Mucosa of descending colon (tissue), 3 donors: ENCODE measurements at places on chromosomes 12 and 14.

DNA sequence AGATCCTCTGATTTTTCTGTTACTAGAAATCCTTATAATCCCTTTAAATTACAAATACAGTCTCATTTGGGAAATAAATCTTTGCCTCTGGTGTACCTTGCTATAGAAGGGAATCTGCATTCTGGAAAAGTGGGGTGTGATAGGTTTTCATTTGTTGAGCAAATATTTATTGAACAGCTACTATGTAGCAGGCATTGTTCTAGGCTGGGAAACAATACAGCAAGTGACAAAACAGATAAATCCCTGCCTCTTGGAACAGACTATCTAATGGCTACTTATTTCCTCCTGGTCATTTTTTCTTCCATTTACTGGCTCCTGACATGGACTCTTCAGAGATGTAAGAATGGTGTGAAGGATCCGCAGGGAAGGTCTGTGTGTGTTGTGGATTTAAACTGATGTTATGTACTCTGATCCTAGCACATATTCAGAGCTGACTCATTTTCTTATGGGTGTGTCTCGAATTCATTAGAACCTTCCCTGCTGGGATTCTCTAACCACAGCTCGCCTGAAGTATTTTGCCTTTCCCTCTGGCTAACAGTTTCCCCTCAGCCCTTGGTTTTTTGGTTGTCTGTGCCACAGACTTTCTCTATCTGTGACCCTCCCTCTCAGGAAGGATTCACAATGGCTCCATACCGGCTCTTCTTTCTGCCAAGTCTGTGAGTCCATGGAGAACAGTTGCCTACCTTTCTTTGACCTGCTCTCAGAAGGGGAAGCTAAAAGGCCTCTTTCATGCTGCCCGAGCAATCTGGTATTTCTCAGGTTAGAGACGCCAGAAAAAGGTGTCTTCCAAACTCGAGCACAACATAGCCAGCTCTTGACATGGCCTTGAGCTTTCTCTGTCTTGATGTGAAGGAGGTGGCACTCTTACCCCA is 53.7 kb downstream of the TMTC2 start:
- DNase-seq: no peak

GRCh38 chr14:54813081-54813480 is 89.5 kb downstream of the GCH1 start:
- no peak for DNase-seq

GRCh38 chr12:2319737-2320506 is 267.1 kb downstream of the CACNA1C start:
- no peak for DNase-seq

DNA sequence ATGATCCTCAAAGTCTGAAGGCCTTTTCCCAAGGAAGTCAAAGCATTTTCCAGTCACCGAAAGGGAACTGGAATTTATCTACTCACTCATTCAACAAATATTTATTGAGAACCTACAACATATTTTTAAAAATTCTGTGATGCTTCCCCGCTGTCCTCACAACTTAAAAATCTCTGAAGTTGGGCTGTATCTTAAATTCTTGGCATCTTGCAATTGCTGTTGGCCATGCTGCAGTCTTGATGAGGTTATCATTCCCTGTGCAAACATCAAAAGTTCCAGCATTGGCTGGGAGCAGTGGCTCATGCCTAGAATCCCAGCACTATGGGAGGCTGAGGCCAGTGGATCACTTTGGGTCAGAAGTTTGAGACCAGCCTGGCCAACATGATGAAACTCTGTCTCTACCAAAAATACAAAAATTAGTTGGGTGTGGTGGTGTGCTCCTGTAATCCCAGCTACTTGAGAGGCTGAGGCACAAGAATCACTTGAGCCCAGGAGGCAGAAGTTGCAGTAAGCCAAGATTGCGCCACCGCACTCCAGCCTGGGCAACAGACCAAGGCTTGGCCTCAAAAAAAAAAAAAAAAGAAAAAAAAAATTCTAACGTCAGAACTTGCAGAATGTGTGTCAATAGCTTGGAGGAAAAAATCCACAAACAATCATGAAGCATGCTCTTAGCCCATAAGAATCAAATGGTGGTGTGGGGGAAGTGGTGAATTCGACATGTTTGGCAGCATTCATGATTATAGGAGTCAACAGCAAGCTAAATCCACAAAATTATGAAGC is 34.9 kb downstream of the CCDC177 start:
- DNase-seq: no peak
